Activated CD4-positive, alpha-beta memory T cell treated with anti-CD3 and anti-CD28 coated beads, Interleukin-2, amount 10 ng/mL, durations not matched to agents 7 days and 5 days (primary cell): ENCODE measurements at places on chromosomes 11 and 22. TPM values are rescaled to one million over a fixed set of nuclear protein-coding genes. Genes with fewer than 3 reads are reported as not detected.

PLAAT4 gene
- 106 TPM for total RNA-seq

CNIH2 gene
- 1.9 TPM for total RNA-seq

ART1 gene
- not detected for total RNA-seq

ADAMTS15 gene
- total RNA-seq = not detected

KCNQ1OT1 gene
- total RNA-seq = 0.25 TPM

OSM gene
- total RNA-seq = 107 TPM

TNNI2 gene
- 0.38 TPM for total RNA-seq

DDI1 gene
- total RNA-seq = not detected

CLDN25 gene
- total RNA-seq = not detected

ABTB2 gene
- 2.3 TPM for total RNA-seq

PGR gene
- not detected for total RNA-seq

DNA sequence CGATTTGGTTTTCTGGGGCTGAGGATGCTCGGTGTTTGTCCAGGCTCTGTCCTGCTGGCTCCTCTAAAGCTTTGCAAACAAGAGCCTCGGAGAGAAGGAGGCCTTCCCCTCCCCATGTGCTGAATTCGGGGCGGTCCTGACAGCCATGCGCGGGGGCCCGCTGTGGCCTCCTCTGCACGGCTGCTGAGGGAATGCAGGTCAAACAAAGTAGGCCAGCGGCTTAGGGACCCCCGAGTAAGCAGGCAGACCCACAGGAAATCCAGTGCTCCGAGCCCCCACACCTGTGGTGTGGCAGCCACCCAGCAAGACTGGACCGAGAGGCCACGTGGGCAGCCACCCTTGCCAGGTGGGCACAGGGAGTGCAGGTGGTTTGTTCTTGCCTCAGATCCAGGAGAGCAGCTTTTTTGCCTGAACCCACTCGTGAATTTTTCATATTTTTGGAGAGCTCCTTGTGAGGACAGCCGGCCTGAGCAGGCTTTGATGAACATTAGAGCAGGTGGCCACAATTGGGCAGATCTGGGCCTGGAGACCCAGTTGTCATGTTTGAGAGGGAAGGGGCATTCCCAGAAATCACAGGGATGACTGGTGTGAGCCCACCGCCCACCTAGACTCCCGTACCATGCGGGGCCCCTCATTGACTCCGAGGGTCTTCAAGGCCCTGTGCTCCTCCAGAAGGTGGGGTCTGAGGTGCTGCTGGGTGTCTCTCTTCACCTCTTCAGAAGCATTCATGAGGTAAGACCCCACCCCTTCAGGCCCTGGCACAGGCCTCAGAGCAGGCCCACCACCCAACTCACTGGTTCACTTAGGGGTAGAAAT lies 43.0 kb upstream of the KCNQ1OT1 start:
- H3K4me3 ChIP-seq = no peak overlapping the region
- no peaks in the 10 kb centered on the region for H3K27me3 ChIP-seq
- DNase-seq = no peak

GRCh38 chr11:68396516-68396915 lies 64.0 kb upstream of the PPP6R3 start:
- no peak overlapping the region for H3K4me3 ChIP-seq
- no peak for DNase-seq
- no peaks in the 10 kb centered on the region for H3K4me1 ChIP-seq

GRCh38 chr22:43995057-43995685 lies 28.9 kb upstream of the PARVB start:
- peak overlapping the region; percentile 81 for H3K27ac ChIP-seq
- no peak for DNase-seq
- no peaks in the 10 kb centered on the region for H3K27me3 ChIP-seq
- peaks cover 68% of the 10 kb centered on the region for H3K36me3 ChIP-seq
- peak overlapping the region; percentile 91 for H3K4me3 ChIP-seq
- peaks cover 26% of the 10 kb centered on the region for H3K4me1 ChIP-seq

DNA sequence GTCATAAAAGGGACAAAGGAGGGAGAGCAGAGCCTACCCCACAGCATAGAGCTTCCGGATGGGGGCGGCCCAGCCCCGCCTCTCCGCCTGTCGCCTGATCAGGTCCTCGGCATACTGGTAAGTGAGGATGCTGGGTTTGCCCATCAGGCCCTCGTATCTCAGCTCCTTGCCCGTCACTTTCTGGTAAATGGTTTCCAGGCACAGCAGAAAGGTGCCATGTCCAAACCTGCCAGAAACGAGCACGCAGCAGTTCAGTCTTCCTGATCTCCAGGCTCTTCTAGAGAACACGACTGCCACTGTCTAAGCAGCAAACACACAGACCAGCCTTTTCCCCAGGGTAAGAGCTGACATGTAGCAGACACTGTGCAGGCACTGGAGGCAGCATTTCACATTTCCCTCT lies 17.4 kb upstream of the TMEM121B start:
- H3K4me1 ChIP-seq = no peaks in the 10 kb centered on the region
- no peak overlapping the region for H3K27ac ChIP-seq
- no peak for DNase-seq
- no peaks in the 10 kb centered on the region for H3K27me3 ChIP-seq

- DNase-seq = no peak
- H3K27me3 ChIP-seq = peaks cover 17% of the 10 kb centered on the region
- no peak overlapping the region for H3K27ac ChIP-seq
- H3K4me1 ChIP-seq = no peaks in the 10 kb centered on the region
- H3K4me3 ChIP-seq = no peak overlapping the region
- H3K36me3 ChIP-seq = no peaks in the 10 kb centered on the region
These were observed 234.4 kb upstream of the E2F8 start for GRCh38 chr11:19474954-19475721.

- DNase-seq = no peak
- no peak overlapping the region for H3K27ac ChIP-seq
- no peaks in the 10 kb centered on the region for H3K36me3 ChIP-seq
- peaks cover 18% of the 10 kb centered on the region for H3K27me3 ChIP-seq
- H3K4me3 ChIP-seq = no peak overlapping the region
These were observed 446 bp downstream of the VSTM5 start for GRCh38 chr11:93849751-93850593.

DNA sequence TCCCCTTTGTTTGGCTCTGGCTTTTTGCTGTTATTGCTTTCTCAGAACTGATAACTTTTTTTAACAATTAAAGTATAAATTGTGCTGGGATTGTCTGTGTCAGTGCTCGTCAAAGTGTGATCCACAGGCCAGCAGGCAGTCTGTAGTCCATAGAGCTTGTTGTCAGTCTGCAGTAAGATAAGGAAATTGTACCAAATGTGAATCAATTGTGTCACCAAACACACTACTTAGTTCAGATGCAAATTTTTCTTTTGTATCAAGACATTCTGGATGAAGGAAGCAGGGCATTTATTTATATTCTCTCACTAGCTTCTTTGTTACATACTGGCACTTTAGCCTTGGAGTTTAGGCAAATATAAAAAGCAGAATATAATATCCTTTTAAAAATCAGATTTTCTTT lies 121.0 kb downstream of the WNT11 start:
- H3K4me1 ChIP-seq = no peaks in the 10 kb centered on the region
- peaks cover 3% of the 10 kb centered on the region for H3K36me3 ChIP-seq
- no peaks in the 10 kb centered on the region for H3K27me3 ChIP-seq
- DNase-seq = no peak

- H3K27ac ChIP-seq = no peak overlapping the region
- DNase-seq = peak; percentile 49
- H3K4me3 ChIP-seq = peak overlapping the region; percentile 60
- H3K4me1 ChIP-seq = peaks cover 12% of the 10 kb centered on the region
- H3K36me3 ChIP-seq = no peaks in the 10 kb centered on the region
These were observed 764 bp upstream of the PACSIN3 start for GRCh38 chr11:47186700-47187695.

DNA sequence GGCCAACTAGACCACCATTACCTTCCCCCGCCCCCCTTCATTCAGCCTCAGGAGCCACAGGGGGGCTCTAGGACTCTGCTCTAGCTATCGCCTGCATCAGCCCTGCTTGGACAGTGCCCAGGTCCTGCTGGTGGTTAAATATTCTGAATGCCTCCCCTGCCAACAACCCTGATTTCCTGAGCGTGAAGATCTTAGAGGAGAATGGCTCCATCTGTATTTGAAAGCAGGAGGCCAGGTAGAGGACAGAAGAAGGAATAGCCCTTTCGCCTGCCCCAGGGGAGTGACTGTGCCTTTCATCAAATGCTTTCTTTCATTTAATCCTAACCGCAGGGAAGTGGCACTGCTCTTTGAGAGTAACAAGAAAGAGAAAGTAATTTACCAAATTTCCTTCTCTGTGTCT lies 69.2 kb downstream of the ISX start:
- no peak for DNase-seq
- no peak overlapping the region for H3K4me3 ChIP-seq
- H3K27ac ChIP-seq = no peak overlapping the region
- no peaks in the 10 kb centered on the region for H3K36me3 ChIP-seq
- no peaks in the 10 kb centered on the region for H3K4me1 ChIP-seq

GRCh38 chr11:79013509-79013908 lies 427.3 kb downstream of the TENM4 start:
- H3K27me3 ChIP-seq = peaks cover 11% of the 10 kb centered on the region
- H3K4me1 ChIP-seq = peaks cover 3% of the 10 kb centered on the region
- no peak overlapping the region for H3K4me3 ChIP-seq
- no peak overlapping the region for H3K27ac ChIP-seq

DNA sequence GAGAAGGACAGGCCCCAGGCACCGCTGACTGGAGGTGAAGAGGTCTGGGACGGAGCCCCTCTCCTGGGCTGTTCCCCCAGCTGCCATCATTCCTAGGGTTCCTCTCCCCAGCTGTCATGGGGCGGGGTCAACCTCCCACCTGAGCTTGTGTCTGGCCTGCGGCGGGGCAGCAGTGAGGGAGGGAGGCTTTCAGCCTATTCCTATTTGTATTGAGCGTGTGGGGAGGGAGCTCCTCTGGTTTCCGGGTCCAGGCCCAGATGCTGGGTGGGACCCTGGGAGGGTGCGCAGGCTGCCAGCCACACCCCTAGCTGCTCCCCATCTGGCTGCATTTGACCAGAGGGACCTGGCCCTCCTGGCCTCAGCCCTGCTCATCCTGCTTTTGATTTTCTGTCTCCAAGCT lies 13.7 kb downstream of the TSPAN4 start:
- no peak overlapping the region for H3K4me3 ChIP-seq
- no peaks in the 10 kb centered on the region for H3K4me1 ChIP-seq
- no peak overlapping the region for H3K27ac ChIP-seq
- no peaks in the 10 kb centered on the region for H3K36me3 ChIP-seq
- DNase-seq = no peak

GRCh38 chr22:38921120-38921519 lies 36.3 kb upstream of the APOBEC3A start:
- no peak overlapping the region for H3K4me3 ChIP-seq
- H3K36me3 ChIP-seq = no peaks in the 10 kb centered on the region
- H3K27me3 ChIP-seq = peaks cover 46% of the 10 kb centered on the region
- no peak for DNase-seq
- H3K4me1 ChIP-seq = no peaks in the 10 kb centered on the region

- H3K4me1 ChIP-seq = peaks cover 5% of the 10 kb centered on the region
- no peaks in the 10 kb centered on the region for H3K36me3 ChIP-seq
- H3K27me3 ChIP-seq = no peaks in the 10 kb centered on the region
These were observed at the start of gene HBD for GRCh38 chr11:5234381-5234834. TSS of gene HBD (minus strand) at chr11:5234483. CDS start at chr11:5234433, 50 bp downstream.

- DNase-seq = peak; percentile 62
- peaks cover 24% of the 10 kb centered on the region for H3K4me1 ChIP-seq
- H3K27ac ChIP-seq = peak overlapping the region; percentile 79
- no peak overlapping the region for H3K4me3 ChIP-seq
These were observed 110.2 kb downstream of the ST3GAL4 start for GRCh38 chr11:126465573-126466188.

DNA sequence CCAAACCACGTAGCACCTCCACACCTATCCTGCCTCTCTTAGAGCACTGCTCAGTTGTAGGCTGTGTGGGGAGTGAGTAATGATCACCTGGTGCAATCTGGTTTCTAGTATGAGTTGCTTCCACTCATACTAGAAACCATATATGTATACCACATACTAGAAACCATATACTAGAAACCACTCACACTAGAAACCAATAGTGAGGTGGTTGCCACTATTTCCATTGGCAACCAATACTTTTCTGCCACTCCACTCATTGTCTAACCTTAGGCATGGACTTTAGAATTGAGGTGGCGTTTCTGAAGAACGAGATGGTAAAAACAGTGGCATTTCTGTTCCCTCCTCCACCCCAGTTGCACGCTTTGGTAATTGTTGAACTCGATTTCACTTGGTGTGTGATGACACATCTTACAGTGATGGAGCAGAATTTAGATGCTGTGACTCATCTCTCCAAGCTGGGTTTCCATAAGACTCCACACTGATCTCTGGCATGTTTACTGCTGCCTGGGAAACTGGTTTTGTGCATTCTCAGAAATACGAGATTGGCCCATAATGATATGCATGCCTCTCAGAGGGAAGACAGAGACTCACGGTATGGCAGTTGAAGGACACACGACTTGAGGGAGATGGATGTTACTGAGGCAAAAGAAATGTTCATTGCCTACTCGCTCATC lies 82.9 kb downstream of the KIRREL3 start:
- no peak for DNase-seq
- H3K4me3 ChIP-seq = no peak overlapping the region
- H3K4me1 ChIP-seq = no peaks in the 10 kb centered on the region

- H3K4me1 ChIP-seq = peaks cover 65% of the 10 kb centered on the region
- H3K27ac ChIP-seq = no peak overlapping the region
- H3K27me3 ChIP-seq = no peaks in the 10 kb centered on the region
- no peak overlapping the region for H3K4me3 ChIP-seq
- no peak for DNase-seq
These were observed 6.1 kb downstream of the SMCO4 start for GRCh38 chr11:93537049-93537448.

DNA sequence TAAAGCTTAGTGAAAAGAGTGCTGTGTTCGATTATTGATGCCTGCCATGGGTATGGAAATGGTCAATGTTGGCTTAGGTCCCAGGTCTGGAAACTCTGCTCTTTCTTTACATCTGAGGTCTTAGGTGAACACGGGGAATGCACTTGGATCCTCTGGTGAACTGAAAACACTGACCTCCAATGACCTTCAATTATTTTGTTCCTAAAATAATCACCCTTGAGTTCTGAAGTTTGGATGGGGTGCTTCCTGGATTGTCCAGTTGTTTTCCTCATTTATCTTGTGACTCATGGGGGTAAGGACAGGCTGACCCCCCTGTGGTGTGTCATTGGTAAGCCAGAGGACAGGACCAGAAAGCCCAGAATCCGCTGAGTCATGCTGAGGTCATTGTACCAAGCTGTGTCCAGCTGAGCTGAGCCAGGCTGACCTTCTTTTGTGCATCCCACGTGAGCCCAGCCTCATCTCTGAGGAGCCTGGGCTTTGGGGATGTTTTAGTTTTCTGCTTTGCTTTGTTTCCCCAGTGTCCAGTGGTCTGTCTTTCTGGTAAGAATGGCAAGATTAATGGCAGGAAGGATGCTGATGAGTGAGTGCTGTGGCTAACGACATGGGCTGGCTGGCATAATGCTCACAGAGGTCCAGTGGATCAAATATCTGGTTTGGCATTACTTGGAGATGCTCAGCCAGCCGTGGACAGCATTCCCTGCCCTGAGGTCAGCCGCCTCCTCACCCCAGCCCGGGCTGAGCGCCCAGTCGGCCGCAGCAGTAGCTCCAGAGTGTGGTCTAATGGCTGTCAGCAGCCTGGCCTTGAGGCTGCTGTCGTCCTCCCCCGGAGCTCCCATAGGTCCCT lies 35.6 kb downstream of the AMPD3 start:
- H3K27ac ChIP-seq = peak overlapping the region; percentile 7
- H3K4me1 ChIP-seq = peaks cover 9% of the 10 kb centered on the region
- no peak overlapping the region for H3K4me3 ChIP-seq
- no peaks in the 10 kb centered on the region for H3K27me3 ChIP-seq
- no peak for DNase-seq
